ENCODE measurements at places on chromosomes 11 and 22.

GRCh38 chr22:19991645-19992451, 24.8 kb downstream of the ARVCF start:
- no peak for DNase-seq

- DNase-seq, result no peak
Observed at GRCh38 chr22:44309137-44309536, 3.6 kb downstream of the SHISAL1 start.

GRCh38 chr22:30893434-30894370, 74.9 kb downstream of the MORC2 start:
- no peak for DNase-seq

GRCh38 chr22:22605074-22605404, 39.4 kb upstream of the GGTLC2 start:
- DNase-seq, result no peak

GRCh38 chr22:39567135-39567946, 3.2 kb upstream of the CACNA1I start:
- DNase-seq, result peak; percentile 88

Data from MM.1S (cell line).